ENCODE measurements at places on chromosomes 6 and 20.

DNA sequence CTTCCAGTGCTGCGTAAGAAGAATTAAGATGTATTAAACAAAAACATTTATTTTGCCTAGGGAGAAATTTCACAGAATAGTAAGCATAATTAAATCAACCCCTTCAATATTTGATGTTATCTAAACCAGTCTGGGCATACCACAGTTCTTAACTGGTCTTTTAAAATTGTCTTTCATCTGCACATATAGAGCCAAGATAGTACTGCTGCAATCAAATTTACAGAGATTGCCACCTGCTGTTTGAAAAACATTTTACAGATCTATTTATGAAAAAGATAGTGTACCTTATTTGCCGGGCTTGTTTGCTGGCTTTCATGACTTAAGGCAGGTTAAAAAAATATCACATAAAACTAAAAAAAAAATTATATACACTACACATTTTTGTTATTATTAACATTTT lies 323.2 kb downstream of the ADGRB3 start:
- no peak for DNase-seq

DNA sequence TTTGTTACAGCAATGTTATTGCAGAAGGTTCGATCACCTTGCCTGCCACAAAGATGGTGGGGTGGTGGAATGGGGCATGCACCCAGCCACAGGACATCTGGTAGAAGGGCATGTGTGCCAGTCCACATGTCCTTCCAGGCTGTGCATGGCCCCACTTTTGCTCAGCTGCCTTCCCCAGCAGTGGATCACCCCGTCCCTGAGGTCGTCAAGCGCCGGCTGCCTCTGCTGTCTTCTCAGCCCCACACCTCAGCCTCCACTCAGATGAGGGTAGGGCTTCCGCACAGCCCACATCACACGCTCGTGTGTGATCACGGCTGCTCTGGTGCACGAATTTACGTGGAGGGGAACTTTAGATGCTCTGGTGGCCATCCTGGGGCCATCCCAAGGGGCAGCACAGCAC lies 109.5 kb upstream of the PMEPA1 start:
- DNase-seq = no peak

GRCh38 chr6:166942393-166943168 lies 13.8 kb downstream of the RNASET2 start:
- DNase-seq = no peak

GRCh38 chr6:17930321-17930993 lies 57.0 kb downstream of the KIF13A start:
- DNase-seq = no peak

- no peak for DNase-seq
These were observed 502.9 kb downstream of the HAO1 start for GRCh38 chr20:7437311-7437710.

- DNase-seq = no peak
These were observed 13.6 kb downstream of the FBXO30 start for GRCh38 chr6:145801021-145801420.

GRCh38 chr6:10369896-10370295 lies 45.0 kb downstream of the TFAP2A start:
- DNase-seq = no peak

GRCh38 chr20:48608756-48609155 lies 219.0 kb downstream of the PREX1 start:
- no peak for DNase-seq

DNA sequence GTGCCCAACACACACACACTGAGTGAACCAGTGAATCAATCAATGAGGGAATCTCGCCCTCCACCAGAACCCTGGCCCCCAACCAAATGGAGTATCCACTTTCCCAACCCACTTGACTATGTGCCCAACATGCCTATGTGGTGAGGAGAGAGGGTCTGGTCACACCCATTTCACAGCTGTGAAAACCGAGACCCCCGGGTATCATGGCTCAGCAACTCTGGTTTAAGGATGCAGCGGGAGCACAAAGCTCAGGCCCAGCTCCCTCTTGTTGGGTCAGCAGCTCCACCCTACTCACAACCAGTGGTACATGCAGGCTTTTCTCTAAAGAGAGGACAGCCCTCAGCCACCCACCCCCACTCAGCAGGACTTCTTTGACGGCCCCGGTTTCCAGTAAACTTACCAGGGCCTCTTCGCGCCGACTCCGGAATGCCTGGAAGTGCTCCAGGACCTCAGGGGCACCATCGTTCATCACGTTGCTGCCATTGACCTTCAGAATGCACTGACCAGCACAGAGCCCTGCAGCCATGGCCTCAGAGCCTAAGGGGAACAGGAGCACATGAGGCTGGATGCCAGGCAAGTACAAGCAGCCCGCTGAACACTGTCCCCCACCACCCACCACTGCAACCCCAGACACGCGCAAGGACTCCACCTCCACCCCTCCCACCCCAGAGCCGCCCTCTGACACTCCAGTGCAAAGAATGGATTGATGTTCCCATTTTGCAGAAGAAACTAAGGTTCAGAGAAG lies 174.7 kb downstream of the PREX1 start:
- no peak for DNase-seq

DNA sequence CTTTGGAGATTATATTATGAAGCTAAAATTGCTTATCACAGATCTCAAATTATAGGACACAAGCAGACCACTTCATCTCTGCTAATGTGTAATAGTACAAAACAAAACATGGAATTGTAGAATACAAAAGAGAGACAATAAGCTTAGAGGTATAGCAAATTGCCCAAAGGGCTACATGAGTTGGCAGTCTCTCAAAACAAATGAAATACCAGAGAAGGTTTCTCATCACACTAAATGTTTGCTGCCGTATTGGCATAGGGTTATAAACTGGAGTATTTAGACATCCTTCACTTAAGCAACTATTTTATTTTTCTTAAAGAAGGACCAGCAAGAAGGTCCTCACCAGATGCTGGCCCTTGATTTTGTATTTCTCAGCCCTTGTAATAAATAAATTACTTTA lies 5.9 kb upstream of the EYA4 start:
- no peak for DNase-seq

DNA sequence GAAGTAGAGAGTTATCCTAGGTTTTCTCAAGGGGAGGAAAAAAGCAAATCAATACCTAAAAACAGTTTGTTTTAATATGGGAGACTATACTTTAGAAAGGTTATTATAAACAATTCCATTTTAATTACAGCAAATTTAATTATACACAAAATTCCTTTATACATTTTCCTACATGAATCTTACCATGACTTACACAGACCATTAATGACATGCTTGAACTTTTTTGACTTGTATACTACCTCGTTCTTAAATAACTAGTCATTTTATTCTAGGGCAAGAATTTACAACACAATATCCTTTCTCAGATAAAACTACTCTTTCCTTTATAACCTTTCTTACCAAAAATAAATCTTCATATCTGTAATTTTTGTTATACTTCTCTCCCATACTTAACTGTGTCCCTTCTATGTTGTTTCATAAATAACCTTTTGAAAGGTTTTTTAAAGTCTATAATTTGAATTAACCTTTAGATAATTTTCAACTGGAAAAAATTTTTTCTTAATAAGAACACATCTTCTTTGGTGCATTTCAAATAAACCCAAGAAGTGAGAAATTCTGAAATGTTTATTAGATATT lies 729.4 kb downstream of the TENT5A start:
- DNase-seq = no peak

DNA sequence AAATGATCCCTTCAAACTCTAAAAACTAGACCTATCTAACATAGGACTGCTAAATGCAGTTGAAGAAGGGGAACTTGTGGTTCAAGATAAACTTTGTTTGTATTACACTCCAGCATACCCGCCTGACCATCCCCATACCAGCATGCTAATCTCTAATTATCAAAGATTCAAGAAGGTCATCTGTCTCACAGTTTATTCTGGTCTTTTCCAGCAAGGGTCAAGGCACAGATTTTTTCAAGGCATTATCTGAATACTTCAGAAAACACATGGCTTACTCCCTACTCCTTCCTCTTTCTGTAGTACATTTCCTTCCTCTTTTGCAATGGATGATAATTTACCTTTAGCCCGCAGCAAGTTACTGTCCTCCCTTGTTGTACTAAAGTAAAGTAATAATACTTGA lies 174.1 kb downstream of the PKHD1 start:
- no peak for DNase-seq

DNA sequence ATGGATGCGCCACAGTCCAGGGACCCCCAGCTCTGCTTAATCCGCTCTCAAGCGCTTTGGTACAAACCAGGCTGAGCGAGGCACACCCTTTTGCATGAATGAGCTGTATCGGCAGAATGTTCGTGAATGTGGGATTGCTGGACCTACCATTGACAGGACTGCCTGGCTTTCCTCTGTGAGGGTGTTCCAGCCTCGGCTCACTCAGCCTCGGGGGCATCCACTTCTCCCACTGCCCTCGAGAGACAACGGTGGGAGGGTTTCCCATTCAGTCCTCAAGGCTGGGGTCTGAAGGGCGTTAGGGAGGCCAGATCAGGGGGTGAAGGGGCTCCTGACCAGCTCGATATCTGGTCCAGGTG lies 17.4 kb downstream of the MDFI start:
- DNase-seq = no peak

DNA sequence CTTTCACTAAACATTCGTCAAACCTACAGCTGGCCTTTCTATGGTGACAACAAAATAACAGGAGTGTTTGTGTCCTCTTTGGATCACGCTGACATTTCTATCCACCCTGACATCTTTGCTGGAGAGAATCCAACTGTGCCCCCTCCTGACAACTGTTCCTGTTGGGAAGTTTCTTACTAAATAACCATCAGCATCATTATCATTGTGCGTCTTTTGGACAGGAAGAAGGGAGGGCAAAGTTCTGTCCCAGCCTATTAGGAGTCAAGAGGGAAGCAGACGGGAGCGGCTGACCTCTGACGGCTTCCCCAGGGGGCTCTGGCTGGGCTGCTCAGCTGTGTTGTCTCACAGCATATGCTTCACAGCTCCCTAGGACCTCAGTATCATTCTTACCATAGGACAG lies 195.9 kb upstream of the SULF2 start:
- no peak for DNase-seq

DNA sequence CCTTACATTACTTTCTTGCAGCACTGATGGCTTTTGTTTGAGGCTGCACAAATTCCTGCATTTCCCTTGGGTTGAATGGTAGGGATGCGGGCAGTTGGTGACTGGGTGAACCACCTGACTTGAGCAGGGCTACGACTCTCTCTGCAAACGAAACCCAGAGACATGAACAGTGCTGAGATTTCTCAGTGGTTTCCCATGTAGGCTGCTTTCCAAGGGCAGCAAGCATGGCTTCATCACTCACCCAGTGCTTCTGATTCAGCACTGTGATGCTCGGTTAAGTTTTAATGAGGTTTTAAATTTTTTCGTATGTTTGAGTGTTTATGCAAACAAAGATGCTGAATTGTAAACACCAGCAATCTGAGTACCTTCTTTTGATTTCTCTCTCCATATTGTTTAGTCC lies 127.2 kb downstream of the MTHFD1L start:
- DNase-seq = no peak

DNA sequence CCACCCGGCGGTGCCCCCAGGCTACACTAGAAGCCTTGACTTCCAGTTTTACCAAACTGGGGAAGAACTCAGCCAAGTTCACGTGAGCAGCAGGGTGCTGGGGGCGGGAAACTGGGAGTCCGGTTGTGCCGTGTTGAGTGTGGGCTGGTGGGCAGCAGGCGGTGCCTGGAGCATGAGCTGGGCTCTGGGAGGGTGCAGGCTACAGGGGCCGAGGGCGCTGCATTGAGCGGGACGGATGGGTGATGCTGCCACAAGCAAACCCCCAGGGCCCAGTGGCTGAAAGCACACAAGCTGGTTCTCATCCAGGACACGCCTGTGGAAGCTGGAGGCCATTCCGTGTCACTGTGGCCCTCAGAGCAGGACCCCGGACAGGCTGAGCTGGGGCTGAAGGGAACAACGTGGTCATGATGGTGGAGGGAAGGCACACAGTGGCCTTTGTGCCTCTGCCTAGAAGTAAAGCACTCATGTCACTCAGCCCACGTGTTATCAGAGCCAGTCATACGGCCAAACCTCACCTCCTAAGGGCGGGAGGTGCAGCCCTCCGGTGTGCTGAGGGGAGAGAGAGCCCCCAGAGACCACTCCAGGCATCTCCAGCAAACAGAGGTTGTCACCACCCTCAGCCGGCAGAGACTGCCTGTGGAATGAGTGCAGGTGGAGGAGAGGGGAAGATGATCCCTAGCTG lies 29.5 kb downstream of the RBM38 start:
- no peak for DNase-seq

Measured in stimulated activated CD4-positive, alpha-beta T cell treated with anti-CD3 and anti-CD28 coated beads, TNF-alpha, amount 100 ng/mL, for 1 hour (primary cell).